ENCODE measurements at places on chromosomes 13 and 19. TPM values are rescaled to one million over a fixed set of nuclear protein-coding genes. Genes with fewer than 3 reads are reported as not detected.

Gene RASAL3
- not detected for total RNA-seq

Gene ZNF763
- total RNA-seq, result 0.32 TPM

Gene KRTDAP
- total RNA-seq, result not detected

Gene ALG11
- total RNA-seq, result 20.0 TPM

Gene PCID2
- 83.8 TPM for total RNA-seq

DNA sequence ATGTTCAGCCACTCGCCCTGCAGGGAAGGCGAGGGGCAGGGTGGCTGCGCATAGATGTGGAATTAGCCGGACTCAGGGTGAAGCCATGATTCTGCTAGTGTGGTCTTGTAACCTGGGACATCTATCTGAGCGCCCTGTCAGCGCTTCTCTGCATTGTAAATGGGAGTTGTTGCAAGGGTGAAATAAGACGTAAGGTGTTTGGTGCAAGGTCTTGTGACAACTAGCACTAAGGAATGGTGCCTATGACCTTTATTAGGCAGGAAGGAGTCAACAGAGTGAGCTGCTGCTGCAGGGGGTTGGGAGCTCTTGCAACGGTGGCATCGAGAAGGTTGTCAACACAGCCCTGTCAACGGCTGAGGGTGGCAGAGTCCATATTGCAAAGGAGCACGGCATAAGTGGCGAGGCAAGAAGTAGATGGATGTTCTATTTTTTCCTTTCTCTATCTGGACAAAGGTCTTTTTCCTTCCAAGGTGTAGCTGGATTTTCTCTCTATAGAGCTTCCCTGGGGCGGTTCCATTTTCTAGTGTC is 49.3 kb downstream of the IRS2 start:
- DNase-seq, result no peak

DNA sequence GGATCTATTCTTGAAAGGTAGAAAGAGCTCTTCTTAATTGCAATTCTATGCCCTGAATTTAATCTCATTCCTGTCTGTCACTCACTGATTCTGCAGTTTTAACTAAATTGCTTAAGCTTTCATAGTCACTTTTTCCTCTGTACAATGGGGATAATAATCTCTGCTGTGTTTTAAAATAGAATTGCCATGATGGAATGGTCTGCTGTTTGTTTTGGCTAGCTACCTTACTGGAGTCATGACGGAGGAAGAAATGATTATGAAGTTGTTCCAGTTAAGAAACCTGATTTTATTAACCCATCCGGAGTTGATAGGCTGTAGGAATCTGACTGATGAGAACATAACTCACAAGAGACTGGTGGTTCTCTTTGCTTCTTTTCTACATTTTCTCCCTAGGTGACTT is 54.9 kb upstream of the ITM2B start:
- DNase-seq, result no peak

DNA sequence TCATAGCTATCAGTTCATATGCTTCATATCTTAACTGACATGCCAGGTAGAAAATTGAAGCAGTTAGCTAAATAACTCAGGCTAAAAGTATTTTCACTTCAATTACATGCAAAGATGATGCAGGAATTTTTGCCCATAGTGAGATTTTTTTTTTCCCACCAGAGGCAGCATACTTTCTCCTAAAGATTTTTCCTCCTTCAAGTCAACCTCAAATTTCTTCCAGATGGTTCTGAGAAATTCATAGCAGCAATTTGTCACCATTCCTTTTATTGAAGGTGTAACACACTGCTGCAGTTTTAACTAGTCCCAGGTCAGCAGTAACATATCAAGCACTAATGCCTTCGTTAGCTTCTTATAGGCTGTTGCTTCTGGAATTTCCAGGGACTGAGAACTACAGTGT is 141.9 kb downstream of the SUCLA2 start:
- DNase-seq, result peak; percentile 8

- DNase-seq, result no peak
Observed at GRCh38 chr13:106942563-106942962, 374.6 kb upstream of the ARGLU1 start.

- no peak for DNase-seq
Observed at GRCh38 chr13:44101347-44102083, 221.8 kb downstream of the LACC1 start.

- DNase-seq, result no peak
Observed at GRCh38 chr13:33978653-33979052, 160.7 kb downstream of the RFC3 start.

DNA sequence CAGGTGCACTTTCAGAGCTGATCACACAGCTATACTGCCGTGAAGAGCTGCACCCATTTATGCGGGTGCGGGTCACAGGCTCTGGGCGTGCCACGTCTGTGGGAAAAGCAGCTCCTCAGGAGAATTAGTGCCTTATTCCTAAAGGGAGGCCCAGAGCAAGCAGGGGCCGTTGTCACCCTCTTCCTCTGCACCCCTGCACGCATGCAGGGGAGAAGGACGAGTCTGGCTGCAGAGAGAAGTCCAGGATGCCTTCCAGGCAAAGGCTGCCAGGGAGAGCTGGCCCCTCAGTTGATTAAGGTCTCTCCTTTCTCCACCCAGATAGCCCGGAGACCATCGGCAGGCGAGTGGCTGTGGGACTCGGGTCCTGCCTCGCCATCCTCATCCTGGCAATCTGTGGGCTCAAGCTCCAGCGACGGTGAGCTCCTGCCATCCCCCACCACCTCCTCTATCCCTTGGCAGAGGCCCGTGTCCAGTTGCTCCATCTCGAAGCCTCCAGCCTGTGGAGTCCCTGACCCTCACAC is 3.1 kb upstream of the FFAR1 start:
- DNase-seq, result no peak

- DNase-seq, result no peak
Observed at GRCh38 chr13:81888855-81889254, 1547.9 kb upstream of the SPRY2 start.

DNA sequence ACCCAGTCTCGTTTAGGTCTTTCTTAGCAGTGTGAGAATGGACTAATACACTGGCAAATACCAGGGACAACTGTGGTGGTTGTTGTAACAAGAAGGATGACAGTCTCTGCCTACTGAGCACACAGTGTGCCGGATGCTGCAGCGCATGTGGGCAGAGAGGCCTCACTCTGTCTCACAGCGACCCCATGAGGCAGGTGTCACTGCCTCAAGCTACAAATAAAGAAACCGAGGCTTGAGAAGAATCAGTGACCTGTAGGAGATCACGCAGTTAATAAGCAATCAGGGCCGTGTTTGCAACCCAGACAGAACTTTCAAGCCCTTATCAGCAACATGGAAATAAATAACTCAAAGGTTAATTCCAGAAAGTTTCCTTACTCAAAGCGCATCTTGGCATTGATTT is 40.5 kb upstream of the GAS6 start:
- peak; percentile 65 for DNase-seq

GRCh38 chr19:42038666-42039065 is 31.3 kb downstream of the GRIK5 start:
- DNase-seq, result no peak

DNA sequence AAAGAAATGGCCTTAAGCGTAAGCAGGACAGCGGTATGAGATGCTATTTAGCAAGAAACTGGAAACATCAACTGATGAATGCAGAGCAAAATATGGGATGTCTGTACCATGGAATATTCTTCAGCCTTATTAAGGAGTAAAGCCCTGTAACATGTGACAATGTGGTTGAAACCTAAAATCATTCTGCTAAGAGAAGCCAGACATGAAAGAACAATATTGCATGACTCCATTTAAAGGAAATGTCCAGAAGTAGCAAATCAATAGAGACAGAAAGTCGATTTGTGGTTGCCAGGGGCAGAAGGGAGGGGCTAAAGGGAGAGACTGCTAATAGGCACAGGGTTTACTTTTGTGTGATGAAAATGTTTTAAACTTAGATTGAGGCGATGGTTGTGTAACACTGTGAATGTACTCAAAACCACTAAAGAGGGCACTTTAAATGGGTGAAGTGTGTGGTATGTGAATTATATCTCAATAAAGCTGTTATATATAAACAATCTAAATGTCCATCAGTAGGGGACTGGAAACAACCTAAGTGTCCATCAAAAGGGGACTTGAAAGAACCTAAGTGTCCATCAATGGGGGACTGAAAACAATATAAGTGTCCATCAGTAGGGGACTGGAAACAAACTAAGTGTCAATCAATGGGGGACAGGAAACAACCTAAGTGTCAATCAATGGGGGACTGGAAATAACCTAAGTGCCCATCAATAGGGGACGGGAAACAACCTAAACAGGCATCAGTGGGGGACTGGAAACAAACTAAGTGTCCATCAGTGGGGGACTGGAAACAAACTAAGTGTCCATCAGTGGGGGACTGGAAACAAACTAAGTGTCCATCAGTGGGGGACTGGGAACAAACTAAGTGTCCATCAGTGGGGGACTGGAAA is 45.4 kb downstream of the CCL25 start:
- no peak for DNase-seq

All from fibroblast of villous mesenchyme (primary cell).